ENCODE measurements at places on chromosomes 11 and 22.

GRCh38 chr11:75510723-75511019 lies 15.1 kb downstream of the GDPD5 start:
- H3K36me3 ChIP-seq: no peaks in the 10 kb centered on the region
- no peaks in the 10 kb centered on the region for H3K27me3 ChIP-seq
- H3K4me3 ChIP-seq: no peak overlapping the region
- DNase-seq: no peak

DNA sequence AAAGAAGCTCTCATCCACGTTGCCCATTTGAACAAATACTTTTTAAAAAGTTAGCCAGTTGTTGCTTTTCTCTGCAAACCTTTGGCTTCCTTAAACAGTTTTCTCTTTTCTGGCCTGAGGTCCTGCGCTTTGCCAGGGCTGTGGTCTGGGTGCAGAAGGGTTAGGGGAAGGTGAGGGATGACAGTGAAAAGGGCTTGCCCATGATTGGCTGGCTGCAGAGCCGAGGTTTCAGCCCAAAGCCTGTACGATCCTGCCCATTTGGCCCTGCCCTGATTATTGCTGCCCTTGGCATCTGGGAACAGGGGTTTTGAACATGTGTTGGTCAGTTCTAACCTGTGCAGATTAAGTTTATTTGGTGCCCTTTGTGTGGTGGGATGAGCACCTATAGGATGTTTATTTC lies 1.5 kb downstream of the INCENP start:
- H3K4me3 ChIP-seq: no peak overlapping the region
- H3K36me3 ChIP-seq: peaks cover 24% of the 10 kb centered on the region
- no peak for DNase-seq
- H3K4me1 ChIP-seq: peaks cover 23% of the 10 kb centered on the region
- H3K27me3 ChIP-seq: no peaks in the 10 kb centered on the region

DNA sequence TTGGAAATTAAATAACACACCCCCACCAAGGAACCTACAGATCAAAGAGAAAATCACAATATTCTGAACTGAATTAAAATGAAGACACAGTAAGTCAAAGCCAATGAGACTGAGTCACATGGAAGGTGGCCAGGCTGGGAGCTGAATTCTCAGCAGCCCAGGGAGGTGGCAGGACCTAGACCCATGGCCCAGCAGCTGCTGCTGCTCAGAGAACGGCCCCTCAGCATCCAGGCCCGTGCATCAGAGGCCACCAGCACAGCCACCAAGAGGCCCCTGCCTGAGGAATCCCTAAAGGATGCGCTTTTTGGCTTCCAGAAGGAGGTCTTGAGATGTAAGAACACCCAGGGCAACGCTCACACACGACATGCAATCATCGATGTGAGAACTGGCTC lies 35.0 kb downstream of the TBX1 start:
- DNase-seq: no peak
- no peak overlapping the region for H3K27ac ChIP-seq
- no peak overlapping the region for H3K4me3 ChIP-seq
- no peaks in the 10 kb centered on the region for H3K4me1 ChIP-seq
- no peaks in the 10 kb centered on the region for H3K27me3 ChIP-seq

- H3K36me3 ChIP-seq: peaks cover 95% of the 10 kb centered on the region
- DNase-seq: no peak
- H3K4me3 ChIP-seq: no peak overlapping the region
- H3K4me1 ChIP-seq: no peaks in the 10 kb centered on the region
- no peaks in the 10 kb centered on the region for H3K27me3 ChIP-seq
Observed at GRCh38 chr22:30021881-30022619, 58.2 kb upstream of the HORMAD2 start.

- H3K4me1 ChIP-seq: peaks cover 11% of the 10 kb centered on the region
- no peaks in the 10 kb centered on the region for H3K36me3 ChIP-seq
- DNase-seq: no peak
- no peaks in the 10 kb centered on the region for H3K27me3 ChIP-seq
Observed at GRCh38 chr22:38193580-38193979, 8.2 kb upstream of the MAFF start.

- H3K36me3 ChIP-seq: no peaks in the 10 kb centered on the region
- no peak for DNase-seq
- no peak overlapping the region for H3K27ac ChIP-seq
- H3K27me3 ChIP-seq: peaks cover 31% of the 10 kb centered on the region
Observed at GRCh38 chr11:119417726-119418540, 5.0 kb downstream of the THY1 start.
